Upper lobe of left lung (tissue), 6 donors: ENCODE measurements at places on chromosomes 6 and 20. TPM values are rescaled to one million over a fixed set of nuclear protein-coding genes. Genes with fewer than 3 reads are reported as not detected.

Gene ZSCAN9
- total RNA-seq = 10.7 TPM

DNA sequence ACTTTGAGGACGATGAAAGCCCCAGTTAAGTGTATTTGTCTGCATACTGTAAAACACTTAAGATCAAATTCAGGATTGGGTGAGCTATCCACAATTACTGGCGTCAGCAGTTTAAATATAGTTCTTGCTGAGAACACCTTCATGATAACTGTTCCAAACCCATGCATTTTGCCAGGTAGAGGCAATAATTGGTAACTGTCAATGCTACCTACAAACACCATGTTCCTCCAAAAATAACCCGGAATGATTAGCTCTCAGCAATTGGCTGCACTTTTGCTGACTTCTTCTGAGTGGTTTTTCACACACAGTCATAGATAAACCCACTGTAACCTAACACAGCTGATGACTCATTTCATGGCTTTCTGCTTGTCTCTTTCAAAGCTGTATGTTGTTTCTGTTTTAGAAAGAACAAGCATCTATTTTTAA lies 1358.6 kb upstream of the GJE1 start:
- no peak for DNase-seq

Gene POU3F2
- total RNA-seq = not detected

- DNase-seq = no peak
Measured at GRCh38 chr6:96948631-96949030, 24.1 kb downstream of the KLHL32 start.

Gene TFAP2A
- not detected for total RNA-seq

Gene SRC
- total RNA-seq = 89.7 TPM

GRCh38 chr20:46752728-46753127 lies 43.3 kb downstream of the SLC2A10 start:
- DNase-seq = peak; percentile 41

GRCh38 chr6:101779051-101779844 lies 385.7 kb downstream of the GRIK2 start:
- DNase-seq = no peak

DNA sequence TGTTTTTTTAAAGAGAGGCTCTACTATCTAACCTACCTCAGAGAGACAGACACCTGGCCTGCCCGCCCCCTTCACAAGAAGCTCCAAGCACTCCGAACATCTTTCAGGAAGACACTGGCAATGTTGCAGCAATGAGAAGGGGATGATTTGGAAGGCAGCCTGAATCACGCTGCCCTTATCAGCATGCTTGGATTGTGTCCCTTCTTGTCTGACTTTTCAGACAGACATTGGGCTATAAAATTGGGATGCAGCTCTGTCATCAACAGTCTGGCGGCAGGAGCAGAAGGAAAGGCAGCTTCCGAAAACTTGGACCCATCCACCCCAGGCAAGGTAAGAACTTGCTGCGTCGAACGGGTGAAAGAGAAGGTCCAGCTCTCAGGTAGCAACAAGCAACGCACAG lies 56.0 kb downstream of the CDK5RAP1 start:
- no peak for DNase-seq

DNA sequence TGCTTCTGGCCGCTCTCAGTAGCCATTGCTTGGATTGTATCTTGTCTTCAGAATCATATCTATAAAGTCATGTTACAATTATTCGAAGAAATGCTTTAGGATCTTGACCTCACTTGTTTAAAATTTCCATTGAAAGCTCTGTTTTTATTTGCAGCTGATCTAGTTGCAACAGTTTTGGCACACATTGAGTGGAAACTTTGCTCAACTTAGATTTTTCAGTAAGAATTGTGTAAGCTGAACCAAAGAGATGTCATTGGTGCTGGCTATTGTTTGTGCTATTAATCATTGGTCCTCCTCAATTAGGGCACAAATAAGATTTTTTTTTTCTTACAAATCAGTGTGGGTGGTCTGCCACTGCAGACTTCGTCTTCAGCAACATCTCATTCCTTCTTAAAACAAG lies 649.2 kb downstream of the MMUT start:
- no peak for DNase-seq

DNA sequence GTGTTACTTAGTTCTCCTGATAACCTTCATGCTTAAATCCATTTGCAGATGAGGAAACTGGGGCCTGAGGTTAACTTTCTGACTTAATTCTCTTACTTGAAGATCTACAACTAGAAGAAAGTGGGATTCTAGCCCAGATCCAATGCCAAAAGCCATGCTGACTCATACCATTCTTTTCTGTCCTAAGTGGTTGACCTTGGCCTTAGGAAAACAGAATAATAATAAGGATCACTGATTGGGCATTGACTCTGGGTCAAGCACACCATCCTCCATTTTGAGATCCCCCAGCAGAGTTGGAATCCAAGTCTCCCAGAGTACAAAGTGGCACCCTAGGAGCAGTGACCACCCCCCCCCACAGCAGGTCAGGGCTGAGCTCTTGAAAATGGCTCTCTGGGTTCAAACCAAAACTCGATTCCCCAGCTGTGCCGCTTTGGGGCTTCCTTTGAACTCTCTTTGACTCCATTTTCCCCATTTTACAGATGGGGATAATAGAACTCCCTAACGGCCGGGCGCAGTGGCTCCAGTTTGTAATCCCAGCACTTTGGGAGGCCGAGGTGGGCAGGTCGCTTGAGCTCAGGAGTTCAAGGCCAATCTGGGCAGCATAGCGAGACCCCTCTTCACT lies 12.8 kb upstream of the ZNF217 start:
- no peak for DNase-seq

GRCh38 chr6:70604254-70604653 lies 37.5 kb downstream of the SDHAF4 start:
- no peak for DNase-seq

DNA sequence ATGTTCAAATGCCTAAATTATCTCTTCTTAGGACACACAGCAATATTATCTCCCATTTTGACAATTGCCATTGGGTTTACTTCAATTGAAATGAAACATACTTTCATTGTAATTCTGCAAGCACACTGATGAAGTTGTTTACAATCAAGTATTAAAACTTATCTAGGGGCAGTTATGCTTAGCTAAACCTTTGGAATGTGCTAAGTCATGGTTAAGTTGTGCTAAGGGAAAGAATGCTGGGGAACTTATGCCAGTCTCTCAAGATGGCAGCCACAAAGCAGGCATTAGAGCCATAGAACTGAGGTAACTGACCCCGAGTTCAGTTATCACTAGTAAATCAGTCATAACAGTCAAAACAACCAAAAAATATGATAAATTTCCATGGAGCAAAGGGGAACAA lies 59.1 kb upstream of the NT5E start:
- DNase-seq = no peak

GRCh38 chr6:94736236-94736635 lies 841.1 kb upstream of the MANEA start:
- no peak for DNase-seq

- no peak for DNase-seq
Measured at GRCh38 chr6:147675281-147675680, 166.8 kb downstream of the SAMD5 start.

- DNase-seq = no peak
Measured at GRCh38 chr6:121651420-121651819, 216.0 kb downstream of the GJA1 start.

DNA sequence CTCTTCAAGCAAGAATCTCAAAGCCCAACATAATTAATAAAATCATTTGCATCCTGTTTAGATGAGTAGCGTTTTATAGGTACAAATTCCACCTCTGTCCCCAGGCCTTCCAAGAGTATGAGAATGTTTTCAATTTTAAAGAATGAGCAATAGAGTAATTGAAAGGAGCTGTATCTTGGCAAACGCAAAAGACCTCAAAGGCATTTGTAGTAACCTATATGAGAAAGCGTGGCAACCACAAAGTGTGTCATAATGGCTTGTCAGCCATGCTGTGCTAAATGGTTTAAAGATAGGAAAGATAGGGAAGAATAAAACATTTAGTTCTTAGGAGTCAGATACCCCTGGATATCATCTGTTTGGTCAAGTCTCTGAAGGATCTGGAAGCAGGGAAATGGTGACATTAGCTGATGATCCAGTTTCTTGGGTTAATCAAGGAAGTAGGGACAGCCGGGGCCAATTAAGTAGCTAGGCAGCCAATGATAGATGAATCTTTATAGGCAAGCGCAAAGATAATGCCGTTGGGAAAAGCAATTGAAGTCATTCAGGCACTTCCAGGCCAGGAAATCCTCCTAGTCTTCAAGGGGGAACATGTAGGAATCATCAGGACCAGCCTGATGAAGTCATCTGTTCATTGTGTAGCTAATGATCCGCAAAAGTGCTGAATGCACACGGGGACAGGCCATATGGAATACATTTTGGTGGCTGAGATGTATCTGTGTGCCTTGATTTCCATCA lies 71.5 kb upstream of the ISM1 start:
- DNase-seq = no peak

Gene RIOK1
- 15.2 TPM for total RNA-seq

DNA sequence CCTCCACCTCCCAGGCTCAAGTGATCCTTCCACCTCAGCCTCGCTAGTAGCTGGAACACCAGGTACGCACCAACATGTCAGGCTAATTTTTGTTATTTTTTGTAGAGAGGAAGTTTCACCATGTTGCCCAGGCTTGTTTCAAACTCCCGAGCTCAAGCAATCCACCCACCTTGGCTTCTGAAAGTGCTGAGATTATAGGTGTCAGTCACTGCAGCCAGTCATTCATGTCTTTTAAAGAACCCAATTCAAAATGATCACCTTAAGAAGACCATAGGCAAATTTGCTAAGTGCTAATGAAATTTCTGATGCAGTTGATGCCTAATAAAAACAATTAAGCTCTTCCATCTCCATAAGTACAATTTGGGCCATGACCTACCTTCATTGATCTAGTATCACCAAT lies 2.6 kb upstream of the VNN2 start:
- no peak for DNase-seq

DNA sequence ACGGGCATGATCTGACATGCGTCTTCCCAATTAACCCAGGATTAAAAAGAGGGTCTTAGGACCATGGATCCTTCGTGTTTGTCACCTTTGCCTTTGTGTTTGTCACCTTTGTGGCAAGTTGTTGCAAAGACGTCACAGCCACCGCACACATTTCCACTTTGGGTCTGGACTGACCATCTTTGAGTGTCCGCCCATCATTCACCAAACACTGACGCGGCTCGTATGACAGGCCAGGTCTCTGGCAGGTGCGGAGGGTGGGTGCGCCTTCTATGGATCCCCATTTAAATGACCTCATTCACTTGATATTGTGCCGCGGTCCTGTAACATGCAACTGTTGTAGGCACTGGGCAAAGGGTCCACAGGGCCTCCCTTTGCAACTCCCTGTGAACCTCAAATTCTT lies 404.1 kb downstream of the TAF4 start:
- DNase-seq = no peak

Gene CRIP3
- not detected for total RNA-seq

Gene PGC
- total RNA-seq = 259 TPM

Gene MUCL3
- 1.8 TPM for total RNA-seq

DNA sequence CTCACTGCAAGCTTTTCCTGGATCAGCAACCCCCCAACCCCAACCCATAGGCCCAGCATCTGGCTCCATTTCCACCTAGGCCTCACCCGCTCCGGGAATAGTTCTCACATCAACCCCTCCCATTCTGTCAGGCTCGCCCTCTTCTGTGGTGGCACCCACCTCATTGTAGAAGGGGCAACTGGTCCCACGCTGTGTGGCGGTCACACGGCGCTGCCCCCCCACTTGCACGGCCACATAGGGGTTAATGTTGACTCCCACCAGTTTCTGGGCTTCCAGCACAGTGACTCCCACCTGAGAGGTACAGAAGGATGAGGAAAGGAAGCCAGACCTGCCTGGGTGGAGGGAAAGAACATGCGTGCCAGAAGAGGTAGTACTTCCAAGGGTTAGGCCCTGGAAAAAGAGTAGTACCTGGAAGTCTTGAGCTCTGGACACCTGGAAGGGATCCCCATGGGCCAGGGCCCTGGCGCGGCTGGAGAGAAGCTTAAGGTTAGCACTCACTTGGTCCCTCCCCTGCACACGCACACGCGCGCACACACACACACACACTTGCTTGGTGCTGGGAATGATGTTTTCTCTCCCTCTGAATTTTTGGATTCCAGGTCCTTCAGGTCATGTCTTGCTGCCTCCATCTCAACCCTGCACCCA lies 12.7 kb upstream of the SPAG4 start:
- no peak for DNase-seq

DNA sequence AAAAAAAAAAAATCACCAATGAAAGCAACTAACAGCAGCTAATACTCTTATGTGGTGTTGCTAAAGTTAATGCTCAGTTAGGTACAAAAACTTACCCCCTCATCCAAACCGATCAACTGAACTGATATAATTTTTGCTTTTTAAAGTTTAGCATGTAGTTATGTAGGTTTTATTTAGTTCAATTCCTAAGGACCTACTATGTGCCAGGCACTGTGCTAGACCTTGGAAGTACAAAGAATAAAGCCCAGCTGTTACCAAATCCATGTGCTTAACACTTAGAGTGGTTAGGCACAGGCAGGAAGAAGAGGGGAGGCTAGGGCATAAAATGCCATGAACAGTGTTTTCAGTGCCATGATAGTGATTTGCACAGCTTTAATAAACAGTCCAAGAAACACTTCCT lies 85.1 kb downstream of the PDSS2 start:
- no peak for DNase-seq

Gene TREML2
- total RNA-seq = 2.3 TPM

DNA sequence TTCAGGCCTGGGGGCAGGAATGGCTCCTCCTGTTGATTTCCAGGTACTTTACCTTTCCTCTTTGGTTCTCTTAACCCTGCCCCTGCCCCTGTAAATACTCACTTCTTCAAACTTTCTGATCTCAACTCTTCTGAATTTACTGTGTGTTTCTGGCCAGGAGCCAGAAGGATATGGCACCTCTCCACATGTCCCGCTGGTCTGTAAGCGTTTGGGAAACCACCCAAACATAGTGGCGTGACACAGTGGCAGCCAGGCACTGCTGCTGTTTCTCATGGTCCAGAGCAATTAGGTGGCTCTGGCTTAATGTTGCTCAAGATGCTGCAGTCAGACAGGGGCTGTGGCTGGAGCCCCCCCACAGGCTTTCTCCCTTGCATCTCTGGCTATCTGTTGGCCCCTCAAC lies 374.5 kb downstream of the RNGTT start:
- no peak for DNase-seq
